ENCODE measurements at places on chromosomes 11 and 22.

DNA sequence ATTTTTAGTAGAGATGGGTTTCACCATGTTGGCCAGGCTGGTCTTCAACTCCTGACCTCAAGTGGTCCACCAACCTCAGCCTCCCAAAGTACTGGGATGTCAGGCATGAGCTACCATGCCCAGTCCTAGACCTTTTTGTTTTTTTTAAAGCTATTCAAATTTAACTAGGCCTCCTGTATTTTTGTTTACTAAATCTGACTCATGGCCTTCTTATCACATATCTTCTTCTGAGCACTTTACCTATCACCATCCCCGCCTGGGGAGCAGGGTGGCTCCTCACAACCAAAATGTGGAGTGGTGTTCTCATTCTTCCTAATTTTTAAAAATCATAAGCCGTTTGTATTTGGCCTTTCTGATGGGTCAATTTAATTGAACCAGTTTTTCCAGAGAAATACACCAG lies 92.6 kb downstream of the DBX1 start:
- no peak for DNase-seq

GRCh38 chr11:110133160-110133559 lies 40.0 kb downstream of the ZC3H12C start:
- DNase-seq: no peak

- no peak for DNase-seq
These were observed 147.1 kb upstream of the ARHGAP20 start for GRCh38 chr11:110859240-110859840.

GRCh38 chr22:45887202-45888131 lies 89.5 kb downstream of the WNT7B start:
- DNase-seq: no peak

DNA sequence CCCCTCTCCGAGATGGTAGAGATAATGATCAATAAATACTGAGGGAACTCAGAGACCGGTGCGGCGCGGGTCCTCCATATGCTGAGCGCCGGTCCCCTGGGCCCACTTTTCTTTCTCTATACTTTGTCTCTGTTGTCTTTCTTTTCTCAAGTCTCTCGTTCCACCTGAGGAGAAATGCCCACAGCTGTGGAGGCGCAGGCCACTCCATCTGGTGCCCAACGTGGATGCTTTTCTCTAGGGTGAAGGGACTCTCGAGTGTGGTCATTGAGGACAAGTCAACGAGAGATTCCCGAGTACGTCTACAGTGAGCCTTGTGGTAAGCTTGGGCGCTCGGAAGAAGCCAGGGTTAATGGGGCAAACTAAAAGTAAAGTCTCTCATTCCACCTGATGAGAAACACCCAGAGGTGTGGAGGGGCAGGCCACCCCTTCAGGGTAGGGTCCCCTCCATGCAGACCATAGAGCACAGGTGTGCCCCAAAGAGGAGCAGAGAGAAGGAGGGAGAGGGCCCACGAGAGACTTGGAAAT lies 43.2 kb downstream of the IGLL1 start:
- no peak for DNase-seq

DNA sequence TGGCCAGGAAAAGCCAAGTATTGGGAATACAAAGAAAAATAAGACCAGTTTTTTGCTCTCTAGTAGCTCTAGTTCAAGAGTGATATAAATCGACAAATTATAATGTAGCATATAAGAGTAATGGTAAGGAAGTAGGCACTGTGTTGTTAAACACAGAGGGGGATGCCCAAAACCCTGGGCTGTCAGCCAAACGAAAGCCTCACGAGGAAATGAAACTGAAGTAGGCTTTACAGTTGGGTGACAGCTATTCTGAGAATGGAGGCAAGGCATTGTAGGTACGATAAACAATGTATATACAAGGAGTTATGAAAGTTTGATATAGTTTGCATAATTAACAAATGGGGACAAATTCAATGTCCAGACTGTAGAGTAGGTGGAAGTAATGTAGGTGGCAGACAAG lies 176.4 kb downstream of the FAM181B start:
- DNase-seq: peak; percentile 2

GRCh38 chr22:41198027-41198580 lies 7.0 kb upstream of the L3MBTL2 start:
- peak; percentile 52 for DNase-seq

GRCh38 chr11:114090225-114090910 lies 30.9 kb downstream of the ZBTB16 start:
- no peak for DNase-seq

GRCh38 chr11:27452147-27452546 lies 20.4 kb downstream of the LGR4 start:
- DNase-seq: no peak

- DNase-seq: no peak
These were observed 32.1 kb downstream of the APOL1 start for GRCh38 chr22:36285017-36285416.

DNA sequence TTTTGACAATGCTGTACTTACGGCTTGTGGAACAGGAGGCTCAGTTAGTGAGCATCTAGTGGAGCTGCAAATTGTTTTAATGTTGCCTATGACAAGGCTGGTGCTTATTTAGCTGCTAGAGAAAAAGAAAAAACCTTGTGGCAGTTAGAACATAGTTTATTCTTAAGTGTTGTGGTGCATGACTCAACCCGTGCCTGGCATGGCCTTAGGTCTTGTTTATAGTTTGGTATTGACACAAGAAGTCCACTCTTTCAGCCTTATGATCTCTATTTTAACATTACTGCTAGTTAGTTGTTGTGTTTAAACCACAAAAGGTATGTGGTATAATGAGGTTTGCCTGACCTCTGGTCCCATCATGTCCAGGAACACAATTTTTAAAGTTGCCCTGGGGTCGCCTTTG lies 744.6 kb downstream of the FAM181B start:
- no peak for DNase-seq

GRCh38 chr11:2380807-2381350 lies 3.8 kb downstream of the CD81 start:
- no peak for DNase-seq

DNA sequence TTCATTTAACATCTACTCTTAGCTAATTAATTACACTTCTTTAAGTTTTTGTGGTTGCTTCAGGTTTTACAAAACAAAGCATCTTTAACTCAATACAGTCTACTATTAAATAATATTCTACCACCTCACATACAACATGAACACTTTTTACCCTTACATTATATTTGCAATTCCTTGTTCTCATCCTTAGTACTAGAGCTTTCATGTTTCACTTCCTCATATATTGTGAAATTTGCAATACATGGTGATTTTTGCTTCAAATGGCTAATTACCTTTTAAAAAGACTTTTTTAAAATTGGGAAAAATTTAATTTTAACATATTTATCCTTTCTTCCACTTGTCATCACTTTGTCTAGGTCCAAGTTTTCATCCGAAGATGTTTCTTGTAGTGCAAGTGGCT lies 37.5 kb downstream of the RSF1 start:
- DNase-seq: no peak

- DNase-seq: no peak
These were observed 450.0 kb downstream of the MIAT start for GRCh38 chr22:27107386-27107785.

DNA sequence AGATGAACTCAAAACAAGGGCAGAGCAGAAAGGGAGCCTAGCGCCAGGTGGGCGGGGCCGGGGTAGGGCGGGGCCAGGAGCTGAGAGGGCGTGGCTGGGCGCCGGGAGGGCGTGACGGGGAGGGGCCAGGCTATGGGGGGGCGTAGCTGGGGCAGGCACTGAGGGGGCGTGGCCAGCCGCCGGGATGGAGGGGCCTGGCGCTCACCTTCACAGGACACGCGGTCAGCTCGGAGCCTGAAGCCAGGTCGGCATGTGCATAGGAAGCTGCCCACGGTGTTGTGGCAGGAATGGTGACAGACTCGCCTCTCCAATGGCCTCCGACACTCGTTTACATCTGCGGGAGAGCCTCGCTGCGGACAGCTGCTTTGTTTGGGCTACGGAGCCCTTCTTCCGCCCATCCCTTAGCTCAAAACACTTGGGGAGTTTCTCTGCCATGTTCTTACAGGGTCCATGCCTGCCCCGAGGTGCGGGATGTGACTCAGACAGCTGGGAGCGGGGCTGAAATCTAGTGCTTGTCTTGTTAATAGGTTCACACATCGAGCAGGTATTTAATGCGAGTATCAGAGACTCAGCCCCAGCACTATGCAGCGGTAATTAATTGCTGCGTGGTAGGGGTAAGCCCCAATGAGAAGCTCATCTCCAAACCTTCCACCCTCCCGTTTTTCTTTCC lies 13.4 kb downstream of the VWCE start:
- peak; percentile 6 for DNase-seq

- no peak for DNase-seq
These were observed 7.9 kb upstream of the SLN start for GRCh38 chr11:107719557-107720302.

DNA sequence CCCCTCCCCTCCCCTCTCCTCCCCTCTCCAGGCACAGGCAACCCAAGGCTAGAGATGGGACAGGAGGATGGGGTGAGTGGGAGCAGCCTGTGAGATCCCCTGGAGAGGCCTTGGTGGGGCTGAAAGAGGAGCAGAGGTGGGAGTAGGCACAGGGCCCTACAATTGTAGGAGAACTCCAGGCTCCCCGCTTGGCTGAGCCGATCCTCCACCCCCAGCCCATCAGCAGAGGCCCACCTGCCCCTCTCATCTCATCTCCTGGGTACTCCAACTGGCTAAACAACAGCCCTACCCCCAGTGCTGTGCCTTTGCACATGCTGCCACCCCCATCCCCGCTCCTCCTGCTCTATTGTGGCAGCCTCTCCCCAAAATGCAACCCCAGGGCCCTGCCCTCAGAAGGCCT lies 52.0 kb upstream of the A4GALT start:
- DNase-seq: no peak

- no peak for DNase-seq
These were observed 17.1 kb downstream of the BRSK2 start for GRCh38 chr11:1406571-1407485.

- no peak for DNase-seq
These were observed 530.5 kb upstream of the CCDC90B start for GRCh38 chr11:83816572-83817187.

GRCh38 chr11:61067782-61068446 lies 34.4 kb upstream of the CD5 start:
- no peak for DNase-seq

DNA sequence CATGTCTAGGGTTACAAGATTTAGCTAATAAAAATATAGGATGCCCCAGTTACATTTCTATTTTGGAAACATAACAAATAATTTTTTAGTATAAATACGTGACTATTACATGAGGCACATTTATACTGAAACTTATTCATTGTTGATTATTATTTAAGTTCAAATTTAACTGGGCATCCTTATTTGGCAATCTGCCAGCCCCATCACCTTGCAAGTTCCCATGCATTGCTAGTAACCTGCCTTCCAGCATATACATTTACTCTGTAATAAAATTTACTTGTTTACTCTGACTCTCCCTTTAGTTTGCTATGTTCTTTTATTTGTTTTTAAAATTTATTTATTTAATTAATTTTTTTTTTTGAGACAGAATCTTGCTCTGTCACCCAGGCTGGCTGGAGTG lies 654.9 kb upstream of the CCDC90B start:
- DNase-seq: no peak

GRCh38 chr11:6632116-6633073 lies 13.2 kb upstream of the TPP1 start:
- DNase-seq: no peak

GRCh38 chr22:40040927-40041326 lies 46.2 kb downstream of the FAM83F start:
- no peak for DNase-seq

DNA sequence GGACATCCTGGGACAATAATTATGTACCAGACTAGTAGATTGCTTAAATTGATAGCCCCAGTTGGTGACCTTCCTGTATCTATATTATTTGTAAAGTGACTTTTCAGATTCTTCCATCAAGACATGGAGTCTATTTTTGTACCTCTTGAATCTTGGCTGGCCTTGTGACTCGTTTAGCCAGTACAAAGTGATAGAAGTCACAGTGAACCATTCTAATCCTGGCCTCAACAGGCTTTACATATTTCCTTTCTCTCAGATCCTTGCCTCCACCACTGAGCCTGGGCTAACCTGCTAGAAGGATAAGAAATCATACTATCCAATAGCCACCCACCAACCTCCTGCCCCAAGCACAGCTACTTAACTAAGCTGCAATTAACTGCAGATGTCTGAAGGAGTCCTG lies 37.5 kb upstream of the SLC6A5 start:
- no peak for DNase-seq

GRCh38 chr11:115894176-115894575 lies 390.0 kb upstream of the CADM1 start:
- no peak for DNase-seq

- DNase-seq: peak; percentile 75
These were observed 25.6 kb downstream of the YWHAH start for GRCh38 chr22:31969789-31970489.

DNA sequence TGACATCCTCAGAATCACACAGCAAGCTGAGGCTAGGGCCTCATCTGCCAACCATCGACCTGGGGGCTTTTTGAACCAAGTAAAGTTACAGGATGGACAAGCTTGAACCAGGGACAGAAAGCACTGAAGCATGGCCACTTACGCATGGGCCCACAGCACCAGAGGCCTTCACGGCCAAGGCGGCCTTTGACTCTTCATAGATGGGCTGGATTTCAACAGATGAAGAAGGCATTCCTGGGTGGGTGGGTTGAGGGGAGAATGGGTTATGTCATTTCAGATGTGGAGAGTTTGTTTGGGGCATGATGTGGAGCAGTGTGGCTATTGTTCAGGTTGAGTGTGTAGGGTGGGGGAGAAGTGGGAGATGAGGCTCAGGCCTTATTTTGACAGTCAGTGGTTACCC lies 60.2 kb downstream of the LRRC32 start:
- no peak for DNase-seq

DNA sequence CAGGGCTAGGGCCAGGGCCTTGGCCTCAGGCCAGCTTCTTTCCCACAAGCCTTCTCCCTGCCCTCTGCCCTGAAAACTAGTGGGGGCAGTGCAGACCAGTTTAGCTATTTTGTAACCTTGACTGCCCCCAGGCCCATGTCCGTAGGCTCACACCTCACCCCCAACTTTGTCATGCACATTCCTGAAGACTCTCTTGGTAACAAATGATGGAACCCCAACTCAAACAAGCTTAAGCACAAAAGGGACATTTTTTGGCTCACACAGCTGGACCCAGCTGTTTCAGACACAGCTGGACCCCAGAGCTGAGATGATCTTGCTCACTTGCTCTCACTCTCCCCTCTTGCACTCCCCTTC lies 46.6 kb downstream of the KCNQ1OT1 start:
- DNase-seq: no peak

- no peak for DNase-seq
These were observed 1.5 kb downstream of the LARGE1 start for GRCh38 chr22:33918676-33919365.

DNA sequence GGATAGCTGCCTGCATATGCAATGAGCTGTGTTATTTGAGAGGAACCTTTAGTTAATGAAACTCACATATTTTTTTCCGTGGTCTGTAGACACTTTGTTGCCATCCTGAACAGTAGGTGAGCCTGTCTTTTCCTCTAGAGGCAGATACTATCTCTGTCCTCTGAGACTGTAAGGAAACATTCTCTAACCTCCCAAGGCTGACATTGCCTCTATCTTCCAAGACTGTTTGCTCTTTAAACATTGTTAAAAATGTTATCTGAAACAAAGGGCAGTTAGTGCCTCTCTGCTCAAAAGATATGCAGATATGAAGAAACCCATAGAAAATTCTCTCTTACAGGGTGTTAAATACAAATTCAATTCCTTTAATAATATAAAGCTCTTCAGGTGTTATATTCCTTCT lies 963.8 kb upstream of the CNTN5 start:
- no peak for DNase-seq

- DNase-seq: no peak
These were observed 29.8 kb downstream of the TBC1D22A start for GRCh38 chr22:46792061-46792796.

GRCh38 chr22:41862530-41863266 lies 29.8 kb downstream of the SREBF2 start:
- peak; percentile 31 for DNase-seq

GRCh38 chr11:47137476-47137875 lies 39.2 kb downstream of the ARFGAP2 start:
- DNase-seq: no peak
